ENCODE measurements at places on chromosomes 13 and 19.

- peak; percentile 19 for DNase-seq
These were observed 6.8 kb upstream of the KBTBD6 start for GRCh38 chr13:41139296-41139966.

DNA sequence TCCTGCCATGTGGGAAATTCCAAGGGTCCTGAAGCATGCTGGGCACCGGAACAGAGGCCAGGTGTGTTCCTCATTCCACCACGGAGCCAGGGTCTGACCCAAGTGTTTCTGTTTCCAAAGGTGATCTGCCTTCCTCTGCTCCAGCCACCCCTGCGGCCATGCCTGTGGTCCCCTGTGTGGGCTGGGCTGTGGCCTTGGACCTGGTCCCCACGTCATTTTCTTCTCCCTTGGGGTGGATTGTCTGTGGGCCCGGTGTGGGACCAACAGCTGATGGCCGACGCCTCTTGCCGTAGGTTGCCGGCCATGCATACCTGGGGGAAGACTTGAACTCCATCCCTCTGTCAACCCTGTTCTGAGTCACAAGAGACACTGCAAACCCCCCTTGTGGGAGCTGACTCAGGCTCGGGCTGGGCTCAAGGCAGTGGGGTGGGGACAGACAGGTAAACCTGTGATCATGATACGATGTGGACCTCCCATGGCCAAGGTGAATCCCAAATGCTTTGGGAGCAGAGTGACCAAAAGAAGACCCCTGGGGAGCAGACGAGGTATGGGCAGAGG, 35.0 kb downstream of the ATP11A start:
- DNase-seq, result peak; percentile 3

DNA sequence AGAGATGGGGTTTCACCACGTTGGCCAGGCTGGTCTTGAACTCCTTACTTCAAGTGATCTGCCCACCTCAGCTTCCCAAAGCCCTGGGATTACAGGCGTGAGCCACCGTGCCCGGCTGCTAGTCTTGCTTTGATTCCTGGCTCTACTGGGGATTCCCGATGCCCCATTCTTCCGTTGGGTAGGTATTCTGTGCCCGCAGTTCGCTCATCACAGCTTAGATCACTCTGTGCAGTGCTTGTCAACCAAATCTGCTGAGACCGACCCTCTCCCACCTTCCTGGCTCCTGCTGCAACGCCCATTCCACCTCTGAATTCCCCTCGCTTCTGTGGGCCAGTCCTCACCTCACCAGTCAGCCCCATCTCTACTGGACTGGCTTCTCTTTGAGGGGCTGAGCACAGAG, 4.6 kb upstream of the ZNF414 start:
- no peak for DNase-seq

- DNase-seq, result no peak
These were observed 148.4 kb downstream of the KLF12 start for GRCh38 chr13:73985783-73986182.

DNA sequence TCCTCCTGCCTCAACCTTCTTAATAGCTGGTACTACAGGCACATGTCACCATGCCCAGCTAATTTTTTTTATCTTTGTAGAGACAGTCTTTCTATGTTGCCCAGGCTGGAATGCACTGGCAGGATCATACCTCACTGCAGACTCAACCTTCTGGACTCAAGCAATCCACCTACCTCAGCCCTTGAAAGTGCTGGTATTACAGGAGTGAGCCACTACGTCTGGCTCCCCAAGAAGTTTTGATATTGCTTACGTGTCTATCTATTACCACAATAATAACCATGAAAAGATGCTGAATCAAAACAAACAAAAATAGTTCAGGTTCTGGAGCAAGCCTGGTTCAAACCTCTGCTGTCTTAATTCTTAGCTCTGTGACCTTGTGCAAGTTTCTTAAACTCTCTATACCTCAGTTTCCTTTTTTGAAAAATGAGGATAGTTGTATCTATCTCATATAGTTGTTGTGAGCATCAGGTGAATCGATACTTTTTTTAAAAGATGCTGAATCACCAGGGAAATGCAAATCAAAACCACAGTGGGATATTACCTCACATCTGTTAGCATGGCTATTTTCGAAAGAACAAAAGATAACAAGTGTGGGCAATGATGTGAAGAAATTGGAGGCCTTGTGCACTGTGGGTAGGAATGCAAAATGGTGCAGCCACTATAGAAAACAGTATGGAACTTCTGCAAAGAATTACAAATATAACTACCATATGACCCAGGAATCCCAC, 19.0 kb upstream of the LEUTX start:
- no peak for DNase-seq

GRCh38 chr19:18519962-18520847, 1.7 kb downstream of the ELL start:
- peak; percentile 84 for DNase-seq

DNA sequence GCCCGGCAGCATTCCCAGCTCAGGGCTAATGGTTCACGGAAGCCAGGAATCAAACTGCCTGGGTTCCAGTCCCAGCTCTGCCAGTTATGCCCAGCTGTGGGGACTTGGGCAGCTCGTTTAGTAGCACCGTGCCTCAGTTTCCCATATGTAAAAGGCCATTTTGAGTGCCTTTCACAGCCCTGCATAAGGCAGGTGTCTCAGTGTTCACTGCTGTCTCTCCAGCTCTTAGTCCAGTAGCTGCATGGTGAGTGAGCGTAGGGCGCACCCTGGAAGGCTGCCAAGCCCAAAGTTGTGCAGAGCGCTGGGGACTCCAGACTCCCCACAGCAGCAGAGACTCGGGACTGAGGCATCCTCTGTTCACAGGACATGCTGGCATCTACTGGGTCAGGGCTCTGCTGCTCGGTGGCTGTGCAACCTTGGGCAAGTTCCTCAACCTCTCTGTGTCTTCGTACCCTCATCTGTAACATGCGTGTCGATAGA, 5.5 kb downstream of the RPL28 start:
- DNase-seq, result no peak
